Mononuclear cell (primary cell): ENCODE measurements at places on chromosomes 1 and 21. TPM values are rescaled to one million over a fixed set of nuclear protein-coding genes. Genes with fewer than 3 reads are reported as not detected.

STPG1 gene
- total RNA-seq: 1.6 TPM

CDKN2C gene
- total RNA-seq: 5.2 TPM

FALEC gene
- not detected for total RNA-seq

SPRR2E gene
- total RNA-seq: not detected

UBE2U gene
- not detected for total RNA-seq

ARID1A gene
- 55.4 TPM for total RNA-seq

LCK gene
- total RNA-seq: 112 TPM

KPRP gene
- total RNA-seq: not detected

GTF2B gene
- 174 TPM for total RNA-seq

MRPS15 gene
- total RNA-seq: 35.1 TPM

CYYR1 gene
- total RNA-seq: 0.10 TPM

RIPK4 gene
- total RNA-seq: 0.31 TPM

SYTL1 gene
- total RNA-seq: 44.3 TPM

SPATA45 gene
- not detected for total RNA-seq

RABGGTB gene
- total RNA-seq: 218 TPM

FGR gene
- total RNA-seq: 123 TPM

MTF1 gene
- total RNA-seq: 8.2 TPM

FAM177B gene
- total RNA-seq: 0.63 TPM

CD101 gene
- 11.4 TPM for total RNA-seq

ADAMTS5 gene
- under 0.01 TPM for total RNA-seq

OR2G6 gene
- total RNA-seq: 0.10 TPM

ARMH1 gene
- 30.0 TPM for total RNA-seq

TSTD1 gene
- 37.0 TPM for total RNA-seq

PLA2G5 gene
- total RNA-seq: not detected

CHIT1 gene
- 0.42 TPM for total RNA-seq

ATP1A2 gene
- total RNA-seq: 0.10 TPM

CDC7 gene
- 1.8 TPM for total RNA-seq

PGLYRP3 gene
- total RNA-seq: not detected

HPDL gene
- total RNA-seq: not detected

CFHR1 gene
- not detected for total RNA-seq

TAS1R1 gene
- total RNA-seq: 0.10 TPM

ACTN2 gene
- total RNA-seq: under 0.01 TPM

ERO1B gene
- total RNA-seq: 16.6 TPM

DMAP1 gene
- 16.9 TPM for total RNA-seq

TMEM82 gene
- not detected for total RNA-seq

NCAM2 gene
- 0.10 TPM for total RNA-seq

FCGR3B gene
- 2.3 TPM for total RNA-seq

CFHR4 gene
- total RNA-seq: not detected

FCRL6 gene
- 15.2 TPM for total RNA-seq

KRTAP11-1 gene
- not detected for total RNA-seq

ARV1 gene
- 2.3 TPM for total RNA-seq

FAM110D gene
- total RNA-seq: not detected

RUNX3 gene
- total RNA-seq: 76.4 TPM

SON gene
- total RNA-seq: 310 TPM

PAPPA2 gene
- total RNA-seq: 0.10 TPM

SELP gene
- 17.0 TPM for total RNA-seq

MCOLN2 gene
- 14.1 TPM for total RNA-seq

AMY2A gene
- not detected for total RNA-seq

SF3B4 gene
- total RNA-seq: 17.7 TPM

CFHR5 gene
- not detected for total RNA-seq

S100A8 gene
- total RNA-seq: 801 TPM

CCDC28B gene
- total RNA-seq: 3.7 TPM
